ENCODE measurements at places on chromosomes 11 and 22. TPM values are rescaled to one million over a fixed set of nuclear protein-coding genes. Genes with fewer than 3 reads are reported as not detected.

DNA sequence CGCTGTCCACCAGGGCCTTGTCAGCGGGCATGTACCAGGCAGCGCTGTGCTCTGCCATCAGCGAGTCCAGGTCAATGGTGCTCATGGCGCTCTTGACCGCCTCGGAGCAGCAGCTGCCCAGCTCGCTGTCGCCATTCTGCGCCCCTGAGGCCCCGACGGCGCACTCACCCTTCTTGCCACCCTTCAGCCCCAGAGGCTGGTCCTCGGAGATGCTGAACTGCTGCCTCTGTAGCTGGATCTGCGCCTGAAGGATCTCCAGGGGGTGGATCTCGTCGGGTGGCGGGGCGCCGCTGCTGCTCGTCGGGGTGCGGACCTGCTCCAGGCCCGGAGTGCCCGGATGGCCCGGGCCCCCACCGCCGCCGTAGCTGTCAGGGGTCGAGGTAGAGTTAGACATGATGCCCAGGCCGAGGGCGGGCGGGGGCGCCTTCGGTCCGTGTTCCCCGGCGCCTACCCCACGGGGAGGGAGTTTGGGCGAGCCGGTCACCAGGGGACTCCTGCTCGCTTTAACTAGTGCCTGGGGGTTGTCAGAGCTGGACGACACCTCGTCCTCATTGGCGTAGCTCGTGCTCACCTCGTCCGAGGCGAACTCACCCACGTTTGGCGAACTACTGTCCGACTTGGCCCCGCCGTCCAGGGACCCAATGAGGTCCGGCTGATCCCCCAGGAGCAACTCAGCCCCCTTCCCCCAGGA, 4.6 kb downstream of the MN1 start:
- H3K27ac ChIP-seq, result peak overlapping the region; percentile 26
- H3K4me3 ChIP-seq, result no peak overlapping the region
- H3K4me1 ChIP-seq, result peaks cover 12% of the 10 kb centered on the region
- no peak for DNase-seq
- H3K27me3 ChIP-seq, result no peaks in the 10 kb centered on the region

GRCh38 chr11:45918331-45918941, 759 bp upstream of the PEX16 start:
- peak overlapping the region; percentile 89 for H3K27ac ChIP-seq
- peaks cover 21% of the 10 kb centered on the region for H3K4me1 ChIP-seq
- H3K4me3 ChIP-seq, result peak overlapping the region; percentile 74
- H3K36me3 ChIP-seq, result peaks cover 10% of the 10 kb centered on the region
- no peaks in the 10 kb centered on the region for H3K27me3 ChIP-seq

Gene C11orf86
- total RNA-seq, result not detected

DNA sequence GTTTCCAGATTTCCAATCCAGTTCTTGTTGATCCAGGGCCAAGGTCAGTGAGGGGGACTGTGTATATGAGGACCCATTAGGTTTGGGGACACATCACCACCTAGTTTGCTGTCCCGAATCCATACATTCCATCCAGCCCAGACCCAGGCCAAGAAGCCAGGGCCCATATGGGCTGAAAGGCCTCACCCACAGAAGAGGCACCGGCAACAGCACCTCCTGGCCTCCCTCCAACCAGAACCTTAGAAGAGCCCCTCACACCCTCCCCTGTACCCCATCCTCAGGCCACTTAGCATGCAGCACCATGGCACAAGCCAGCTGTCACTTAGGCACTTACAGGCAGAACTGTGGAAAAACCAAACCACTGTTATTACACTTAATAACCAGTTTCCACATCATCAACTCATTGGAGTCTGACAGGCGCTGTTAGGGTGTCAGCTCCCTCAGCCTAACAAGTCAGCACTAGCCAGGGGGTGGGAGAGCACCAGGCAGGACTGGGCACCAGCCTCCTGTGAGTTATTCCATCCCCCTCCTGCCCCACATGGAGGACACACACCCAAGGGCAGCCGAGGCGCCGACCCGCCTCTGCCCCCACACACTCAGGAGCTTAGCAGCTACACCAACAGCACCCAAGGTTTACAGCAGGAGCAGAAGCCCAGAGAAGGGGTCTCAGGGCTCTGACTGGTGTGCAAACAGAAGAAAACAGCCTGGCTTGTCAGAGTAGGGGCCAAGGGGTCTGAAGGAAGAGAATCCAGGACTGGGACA, 132.0 kb downstream of the BUD13 start:
- no peak overlapping the region for H3K4me3 ChIP-seq
- no peak overlapping the region for H3K27ac ChIP-seq
- H3K27me3 ChIP-seq, result no peaks in the 10 kb centered on the region
- DNase-seq, result no peak
- H3K36me3 ChIP-seq, result no peaks in the 10 kb centered on the region

- no peak overlapping the region for H3K27ac ChIP-seq
- H3K27me3 ChIP-seq, result no peaks in the 10 kb centered on the region
- H3K4me3 ChIP-seq, result no peak overlapping the region
- H3K36me3 ChIP-seq, result no peaks in the 10 kb centered on the region
- no peaks in the 10 kb centered on the region for H3K4me1 ChIP-seq
Observed at GRCh38 chr11:23884341-23884740, 612.5 kb upstream of the LUZP2 start.

- no peak overlapping the region for H3K27ac ChIP-seq
- no peaks in the 10 kb centered on the region for H3K36me3 ChIP-seq
- DNase-seq, result no peak
- H3K27me3 ChIP-seq, result no peaks in the 10 kb centered on the region
Observed at GRCh38 chr11:63764679-63765647, 3.6 kb downstream of the ZFTA start.

DNA sequence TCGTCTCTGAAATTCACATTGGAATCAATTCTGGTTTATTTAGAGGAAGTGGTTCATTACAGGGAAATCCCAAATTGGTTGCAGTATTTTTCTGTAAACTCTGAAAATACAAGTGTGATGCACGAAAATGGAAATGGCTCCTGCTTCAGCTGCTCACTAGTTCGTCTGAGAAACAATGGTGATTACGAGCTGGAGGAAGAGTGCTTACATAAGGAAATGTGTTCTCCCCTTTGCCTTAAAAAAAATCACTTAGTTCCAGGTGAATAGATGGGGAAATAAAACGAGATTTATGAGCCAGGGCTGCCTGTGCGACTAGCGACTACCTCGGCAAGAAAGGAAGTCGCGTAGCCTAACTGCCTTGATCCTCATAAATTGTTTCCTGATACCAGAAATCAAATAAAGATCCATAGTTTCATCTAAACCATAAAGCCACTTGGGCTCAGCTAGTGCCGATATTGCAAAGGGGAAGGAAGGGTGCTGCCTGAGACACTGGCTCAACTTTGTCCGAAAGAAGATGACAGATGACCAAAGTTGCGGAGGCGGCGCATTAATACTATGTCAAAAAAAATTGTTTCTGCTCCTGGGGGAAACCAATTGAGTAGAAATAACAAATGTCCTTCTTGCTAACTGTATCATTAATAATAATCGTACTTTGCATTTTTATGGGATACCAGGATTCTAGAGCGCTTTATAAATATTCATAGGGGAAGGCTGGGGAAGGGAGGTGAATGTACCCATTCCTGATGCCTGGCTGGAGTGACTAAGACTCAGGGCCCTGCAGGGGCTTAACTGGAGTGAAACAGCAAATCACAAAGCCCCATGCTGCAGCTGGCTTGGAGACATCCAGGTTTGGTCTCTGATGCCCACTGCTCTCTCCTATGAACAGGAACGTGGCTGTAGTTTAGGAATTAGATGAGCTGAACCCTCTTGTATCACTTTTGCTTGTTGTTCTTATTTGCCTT, 185.7 kb downstream of the BLID start:
- H3K27ac ChIP-seq, result no peak overlapping the region
- no peaks in the 10 kb centered on the region for H3K27me3 ChIP-seq
- peak overlapping the region; percentile 3 for H3K4me3 ChIP-seq
- no peak for DNase-seq

DNA sequence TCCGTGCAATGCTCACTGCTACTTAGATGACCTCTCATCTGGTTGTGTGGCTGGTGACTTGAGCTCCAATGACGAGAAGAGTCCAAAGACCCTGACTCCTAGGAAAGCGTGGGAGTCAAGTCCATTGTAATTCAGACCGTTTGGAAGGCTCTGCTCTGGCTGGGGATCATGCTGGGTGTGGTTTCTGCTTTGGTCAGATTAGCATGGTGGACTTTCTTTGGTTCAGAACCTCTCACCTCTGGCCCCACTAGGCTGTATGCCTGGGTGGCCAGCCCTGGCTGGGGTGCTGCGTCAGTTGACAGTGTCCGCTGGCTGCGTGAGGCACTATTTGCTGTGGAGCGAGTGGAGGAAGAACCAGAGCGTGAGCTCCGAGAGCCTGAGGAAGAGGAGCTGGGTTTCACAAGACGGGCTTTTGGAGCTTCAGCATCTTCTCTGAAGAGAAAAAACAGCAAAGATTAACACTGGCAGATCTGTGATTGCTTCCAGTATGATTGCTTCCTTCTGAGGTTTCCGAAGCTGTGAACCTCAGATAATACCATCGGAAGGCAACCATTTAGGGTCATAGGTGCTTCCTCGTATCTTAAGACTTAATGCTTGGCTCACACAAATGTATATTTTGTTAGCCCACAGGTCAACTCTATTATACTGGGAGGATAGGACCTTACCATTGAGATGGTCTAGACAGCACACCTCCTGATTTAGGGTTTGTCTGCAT, 11.6 kb upstream of the HSPA8 start:
- no peaks in the 10 kb centered on the region for H3K36me3 ChIP-seq
- DNase-seq, result no peak
- no peaks in the 10 kb centered on the region for H3K27me3 ChIP-seq
- H3K27ac ChIP-seq, result no peak overlapping the region
- no peak overlapping the region for H3K4me3 ChIP-seq

- H3K4me1 ChIP-seq, result peaks cover 6% of the 10 kb centered on the region
- H3K27me3 ChIP-seq, result no peaks in the 10 kb centered on the region
- H3K4me3 ChIP-seq, result no peak overlapping the region
- DNase-seq, result no peak
- no peak overlapping the region for H3K27ac ChIP-seq
Observed at GRCh38 chr22:44338177-44338810, 25.5 kb upstream of the SHISAL1 start.

GRCh38 chr22:33274214-33275072, 216.3 kb upstream of the SYN3 start:
- no peaks in the 10 kb centered on the region for H3K36me3 ChIP-seq
- no peak for DNase-seq
- H3K4me3 ChIP-seq, result no peak overlapping the region
- no peaks in the 10 kb centered on the region for H3K27me3 ChIP-seq
- peaks cover 23% of the 10 kb centered on the region for H3K4me1 ChIP-seq
- no peak overlapping the region for H3K27ac ChIP-seq

DNA sequence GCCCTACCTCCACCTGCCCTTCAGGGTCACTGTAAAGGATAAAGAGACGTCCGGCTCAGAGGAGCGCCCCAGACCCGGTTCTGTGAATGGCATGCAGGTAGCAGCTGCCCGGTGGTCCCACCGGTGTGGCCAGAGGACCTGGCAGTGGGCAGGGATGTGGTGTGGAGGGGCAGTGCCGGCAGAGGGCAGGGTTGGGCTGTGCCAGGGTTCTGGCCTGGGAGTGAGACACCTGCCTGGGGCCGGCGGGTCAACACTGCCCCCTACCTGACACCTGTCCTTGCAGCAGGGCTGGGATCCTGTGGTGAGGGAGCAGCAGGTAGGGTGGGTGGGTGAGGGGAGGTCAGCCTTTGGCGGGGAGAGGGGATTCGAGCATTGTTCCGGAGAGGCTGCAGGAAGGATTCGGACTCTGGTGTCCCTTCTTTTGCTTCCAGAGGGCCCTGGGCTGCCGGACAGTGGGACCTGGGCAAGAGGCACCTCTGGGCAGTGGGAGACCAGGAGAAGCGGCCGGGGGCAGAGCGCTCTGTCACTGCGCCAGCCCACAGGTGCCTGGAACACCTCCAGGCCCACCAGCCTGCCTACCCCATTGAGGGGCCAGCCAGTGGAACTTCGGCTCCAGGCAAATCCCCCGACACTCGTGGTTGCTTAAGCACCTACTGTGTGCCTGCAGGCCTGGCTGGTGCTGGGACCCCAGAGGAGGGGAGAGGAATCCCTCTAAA, 1.6 kb upstream of the PHLDA2 start:
- DNase-seq, result peak; percentile 86
- peak overlapping the region; percentile 52 for H3K4me3 ChIP-seq
- H3K36me3 ChIP-seq, result no peaks in the 10 kb centered on the region
- H3K27me3 ChIP-seq, result no peaks in the 10 kb centered on the region
- H3K4me1 ChIP-seq, result no peaks in the 10 kb centered on the region
- H3K27ac ChIP-seq, result peak overlapping the region; percentile 84

DNA sequence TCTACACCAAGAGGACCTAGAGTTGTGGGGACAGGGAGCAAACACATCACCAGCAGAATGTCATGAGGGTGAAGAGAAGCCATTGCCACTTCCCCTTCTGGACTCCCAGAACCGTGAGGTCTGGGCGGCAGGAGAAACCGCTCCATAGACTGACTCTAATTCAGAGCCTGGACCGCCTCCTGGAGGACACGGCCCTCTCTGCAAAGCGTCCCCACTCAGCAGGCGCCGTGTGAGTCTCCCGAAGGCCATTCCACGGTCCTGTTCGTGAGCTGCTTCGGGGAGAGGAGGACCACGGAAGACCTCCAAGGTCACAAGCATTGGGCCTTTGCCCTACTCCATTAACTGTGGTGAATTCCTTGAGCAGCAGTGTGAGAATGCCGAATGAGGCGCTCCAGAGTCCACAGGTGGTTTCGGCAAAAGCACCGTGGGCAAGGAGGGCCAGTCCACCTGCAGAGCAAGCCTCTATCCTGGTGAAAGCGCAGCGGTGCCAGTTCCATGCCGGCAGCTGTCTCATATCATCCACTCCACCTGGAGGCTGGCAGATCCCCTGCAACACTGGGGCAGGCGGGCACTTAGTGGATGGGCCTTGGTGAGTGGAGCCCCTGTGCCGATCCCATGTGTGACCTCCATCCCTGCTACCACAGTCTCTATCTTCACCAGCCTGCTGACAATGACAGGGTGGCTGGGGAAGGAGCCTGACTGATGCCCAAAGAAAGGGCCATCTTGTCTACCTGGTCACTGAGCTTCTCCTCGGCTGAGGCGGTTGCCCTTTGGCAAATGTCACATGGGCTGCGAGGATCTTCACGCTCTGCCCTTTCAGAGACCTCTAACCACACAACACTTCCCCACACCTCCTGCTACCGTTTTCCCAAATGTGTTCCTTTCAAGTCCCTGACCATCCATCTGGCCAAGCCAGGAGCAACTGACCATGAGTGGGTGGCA, 7.5 kb downstream of the C11orf21 start:
- H3K36me3 ChIP-seq, result no peaks in the 10 kb centered on the region
- H3K27ac ChIP-seq, result no peak overlapping the region
- no peaks in the 10 kb centered on the region for H3K27me3 ChIP-seq
- no peak for DNase-seq
